Dorsolateral prefrontal cortex (tissue), 122 donors: ENCODE measurements at places on chromosomes 7 and 10.

DNA sequence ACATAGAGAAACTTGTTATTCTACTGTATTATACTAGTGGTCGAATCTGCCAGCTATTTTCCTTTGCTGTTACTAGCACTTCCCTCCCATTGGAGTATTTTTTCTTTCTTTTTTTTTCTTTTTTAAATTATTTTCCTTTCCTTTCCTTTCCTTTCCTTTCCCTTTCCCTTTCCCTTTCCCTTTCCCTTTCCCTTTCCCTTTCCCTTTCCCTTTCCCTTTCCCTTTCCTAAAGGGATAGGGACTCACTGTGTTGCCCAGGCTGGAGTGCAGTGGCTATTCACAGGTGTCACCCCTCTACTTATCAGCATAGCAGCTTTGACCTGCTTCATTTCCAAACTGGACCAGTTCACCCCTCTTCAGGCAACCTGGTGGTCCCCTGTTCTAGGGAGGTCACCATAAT is 212.6 kb upstream of the SP4 start:
- DNase-seq = no peak

GRCh38 chr7:117008886-117009531 is 55.7 kb downstream of the ST7 start:
- DNase-seq = no peak

DNA sequence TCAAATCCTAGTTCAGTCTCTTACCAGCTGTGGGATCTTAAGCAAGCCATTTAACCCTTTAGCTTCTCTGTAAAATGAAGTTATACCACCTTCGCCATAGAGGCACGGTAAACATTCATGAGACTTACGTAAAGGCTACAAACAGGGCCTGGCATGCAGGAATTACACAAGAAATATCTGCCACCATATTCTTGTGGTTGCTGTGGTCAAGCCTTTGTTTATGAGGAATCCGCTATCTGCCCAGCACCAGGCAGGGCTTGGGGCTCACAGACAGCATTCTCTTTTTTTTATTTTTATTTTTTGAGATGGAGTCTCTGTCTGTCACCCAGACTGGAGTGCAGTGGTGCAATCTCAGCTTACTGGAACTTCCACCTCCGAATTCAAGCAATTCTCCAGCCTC is 9.9 kb downstream of the AIFM2 start:
- DNase-seq = no peak

DNA sequence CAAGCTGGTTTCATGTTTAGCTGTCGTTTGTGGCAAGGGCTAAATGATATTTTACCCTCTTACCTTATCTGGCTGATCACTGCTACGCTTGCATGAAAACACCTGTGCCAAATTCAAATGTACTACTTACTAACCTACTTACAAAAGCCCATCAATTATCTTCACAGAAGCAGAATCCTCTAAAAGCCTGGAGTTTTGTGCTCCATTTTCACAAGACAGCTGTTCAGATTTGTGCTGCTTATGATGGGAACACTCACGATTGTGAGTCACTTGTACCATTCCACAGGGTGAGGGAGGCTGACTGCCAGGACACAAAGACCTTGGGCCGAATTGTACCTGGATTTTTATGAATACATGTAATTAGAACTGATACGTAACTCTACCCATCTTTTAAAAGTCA is 245.0 kb upstream of the NPY start:
- DNase-seq = no peak

- DNase-seq = no peak
Observed at GRCh38 chr7:120743128-120743527, 114.8 kb downstream of the TSPAN12 start.

DNA sequence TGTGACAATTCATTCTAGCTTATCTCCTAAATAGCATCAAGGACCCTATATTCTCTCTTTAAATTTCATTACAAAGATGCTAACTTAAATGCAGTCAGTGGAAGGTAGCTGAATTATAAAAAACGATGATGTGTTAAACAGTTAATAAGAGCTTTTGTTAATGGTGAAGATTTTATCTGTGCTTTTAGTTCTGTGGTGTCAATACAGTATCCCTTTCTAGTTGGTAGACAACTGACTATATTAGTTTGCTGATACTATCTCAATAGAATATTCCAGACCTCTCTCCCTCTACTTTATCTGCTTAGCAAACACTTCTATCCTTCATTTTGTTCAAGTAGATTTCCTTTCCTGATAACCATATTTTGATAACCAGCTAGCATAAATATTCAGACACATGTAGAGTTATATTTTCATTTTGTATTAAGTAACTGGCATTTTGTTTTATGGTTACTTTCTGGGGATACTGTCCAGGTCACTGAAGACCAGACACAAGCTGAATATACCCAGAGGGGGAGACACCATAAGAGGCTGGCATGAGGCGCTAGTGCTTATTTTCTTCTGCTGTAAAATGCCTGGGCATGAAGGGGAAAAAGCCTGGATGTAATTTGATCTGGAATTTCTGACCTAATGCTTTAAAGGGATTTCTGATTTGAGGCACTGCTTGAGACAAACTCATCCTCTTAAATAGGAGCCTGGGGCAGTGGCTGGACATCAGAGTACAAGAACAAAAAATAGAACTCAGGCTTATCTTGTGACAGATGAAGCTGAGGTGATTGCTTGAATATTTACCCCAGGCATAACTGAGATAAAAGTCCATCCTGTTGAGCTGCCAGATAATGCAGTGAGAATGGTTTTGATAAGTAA is 197.5 kb downstream of the MALRD1 start:
- no peak for DNase-seq

DNA sequence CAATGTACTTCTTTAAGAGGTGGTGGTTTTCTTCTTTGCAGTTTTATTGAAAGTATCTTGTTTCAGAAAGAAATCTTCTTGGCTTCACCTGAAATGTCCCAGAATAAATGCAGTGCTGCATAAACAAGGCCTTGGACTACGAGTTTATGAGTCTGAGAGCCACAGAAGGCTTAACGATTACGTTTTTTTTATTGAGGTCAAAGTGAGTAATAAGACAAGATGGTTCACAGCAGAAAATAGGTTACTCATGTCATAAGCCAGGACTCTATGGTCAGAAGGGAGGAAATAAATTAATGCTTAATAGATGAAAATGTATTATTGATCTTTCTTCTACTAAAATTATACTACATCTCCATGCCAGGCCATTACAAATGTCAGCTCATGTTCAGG is 13.7 kb upstream of the NPTX2 start:
- DNase-seq = no peak

- no peak for DNase-seq
Observed at GRCh38 chr10:14172336-14172950, 158.3 kb downstream of the FRMD4A start.

GRCh38 chr7:11710377-11710776 is 121.6 kb downstream of the THSD7A start:
- DNase-seq = no peak

DNA sequence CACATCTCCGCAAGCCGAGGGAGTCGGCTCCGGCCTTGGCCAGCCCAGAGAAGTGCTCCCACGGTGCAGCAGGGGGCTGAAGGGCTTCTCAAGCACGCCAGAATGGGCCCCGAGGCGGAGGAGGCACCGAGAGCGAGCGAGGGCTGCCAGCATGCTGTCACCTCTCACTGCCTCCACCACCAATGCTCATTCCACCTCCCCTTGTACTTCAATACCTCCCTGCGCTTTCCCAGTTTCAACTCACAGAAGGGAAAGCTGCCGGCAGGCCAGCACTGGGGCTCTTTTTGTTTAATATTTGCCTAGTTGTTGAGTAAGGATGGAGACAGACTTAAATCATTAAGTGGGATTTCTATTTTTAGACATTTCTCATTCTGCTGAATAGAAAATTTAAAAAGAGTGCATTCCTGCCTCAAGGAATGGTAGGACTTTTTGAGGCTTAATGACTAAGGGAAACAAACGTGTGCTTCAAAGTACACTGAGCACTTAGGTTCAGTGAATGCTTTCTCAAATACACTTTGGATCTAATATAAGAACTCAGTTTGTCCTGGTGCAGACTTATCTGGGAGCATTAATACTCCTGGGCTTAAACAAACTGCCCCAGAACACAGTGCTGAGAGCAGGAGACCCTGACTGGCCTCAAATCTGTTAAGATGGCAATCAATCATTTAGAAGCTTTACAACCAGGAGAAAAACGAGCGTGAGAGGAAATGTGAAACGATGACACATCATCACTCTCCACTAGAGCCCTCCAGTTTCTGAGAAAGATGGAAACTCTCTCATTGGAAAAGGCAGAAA is 131.2 kb downstream of the RALA start:
- DNase-seq = no peak

DNA sequence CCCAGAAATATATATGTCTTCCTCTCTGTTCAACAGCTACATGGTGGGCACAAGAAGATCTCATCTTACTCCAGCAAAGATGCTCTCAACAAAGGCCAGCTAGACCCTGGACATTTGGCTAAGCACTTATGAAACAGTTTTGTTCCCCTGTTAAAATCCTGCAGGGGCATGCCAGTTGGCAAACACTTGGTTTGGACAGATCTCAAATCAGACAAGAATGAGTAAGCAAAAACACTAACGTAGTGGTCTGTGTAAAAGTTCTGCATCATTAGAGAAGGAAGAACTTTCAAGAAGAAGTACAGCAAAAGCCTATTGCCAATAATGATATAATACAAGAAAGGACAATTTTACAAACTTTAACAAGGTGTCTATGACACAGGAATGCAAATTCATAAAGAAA is 125.6 kb downstream of the CALN1 start:
- no peak for DNase-seq

GRCh38 chr10:373526-374309 is 238.5 kb downstream of the ZMYND11 start:
- no peak for DNase-seq

GRCh38 chr10:110150046-110150445 is 57.4 kb upstream of the MXI1 start:
- no peak for DNase-seq

- no peak for DNase-seq
Observed at GRCh38 chr7:70696201-70696754, 435.7 kb upstream of the GALNT17 start.

DNA sequence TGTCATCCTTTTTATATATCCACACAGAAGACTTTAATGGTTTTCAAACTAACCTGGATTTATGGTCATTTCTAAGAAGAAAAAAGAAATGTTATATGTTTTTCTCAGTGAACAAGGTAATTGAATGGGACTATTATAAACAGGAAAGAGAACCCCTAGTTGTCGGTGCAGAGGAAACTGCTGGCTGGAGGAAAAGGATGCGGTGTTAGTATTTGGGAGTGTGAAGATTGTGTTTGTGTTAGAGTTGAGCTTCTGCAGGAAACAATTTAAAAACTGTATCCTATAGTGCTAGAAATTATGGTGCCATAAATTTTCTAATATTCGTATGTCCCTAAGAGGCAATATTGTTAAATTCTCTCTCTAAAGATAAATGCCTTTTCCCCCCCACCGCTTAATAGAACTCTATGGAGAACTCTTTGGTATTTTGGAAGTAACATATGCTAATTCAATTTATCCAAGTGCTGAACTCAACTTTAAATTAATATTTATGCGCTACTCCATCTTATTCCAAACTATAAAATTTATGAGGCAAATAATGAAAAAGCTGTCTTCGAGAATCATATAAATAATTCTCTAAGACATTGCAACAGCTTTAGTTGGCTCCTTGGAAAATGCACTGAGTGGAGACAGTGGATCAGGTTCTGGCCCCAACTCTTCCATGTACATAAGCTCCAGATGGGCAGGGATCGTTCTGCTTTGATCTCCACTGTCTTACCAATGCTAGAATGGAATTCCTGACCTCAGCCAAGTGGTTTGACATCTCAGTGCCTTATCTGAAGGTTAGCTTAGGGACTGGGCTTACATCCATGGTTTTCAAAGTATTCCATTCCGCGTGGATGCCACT is 5.6 kb downstream of the BZW2 start:
- DNase-seq = no peak

DNA sequence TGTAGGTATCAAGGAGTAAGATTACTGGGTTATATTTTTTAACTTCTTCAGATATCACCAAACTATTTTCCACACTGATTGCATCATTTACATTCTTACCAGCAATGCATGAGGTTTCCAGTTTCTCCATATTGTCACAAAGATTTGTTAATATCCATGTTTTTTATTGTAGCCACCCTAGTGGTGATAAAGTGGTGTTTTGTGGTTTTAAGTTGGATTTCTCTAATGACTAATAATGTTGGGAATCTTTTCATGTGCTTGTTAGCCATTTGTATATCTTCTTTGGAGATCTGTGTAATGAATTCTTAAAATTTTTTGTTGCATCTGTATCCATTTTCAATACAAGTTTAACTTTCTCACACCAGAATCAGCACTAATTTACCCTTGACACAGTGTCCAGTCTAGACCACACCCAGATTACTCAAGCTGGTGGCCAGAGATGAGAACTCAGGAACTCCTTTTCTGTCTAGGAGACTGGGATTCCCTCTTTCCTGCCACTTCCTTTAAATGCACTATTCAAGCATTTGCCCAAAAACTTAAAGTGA is 67.0 kb upstream of the PLXDC2 start:
- DNase-seq = no peak

DNA sequence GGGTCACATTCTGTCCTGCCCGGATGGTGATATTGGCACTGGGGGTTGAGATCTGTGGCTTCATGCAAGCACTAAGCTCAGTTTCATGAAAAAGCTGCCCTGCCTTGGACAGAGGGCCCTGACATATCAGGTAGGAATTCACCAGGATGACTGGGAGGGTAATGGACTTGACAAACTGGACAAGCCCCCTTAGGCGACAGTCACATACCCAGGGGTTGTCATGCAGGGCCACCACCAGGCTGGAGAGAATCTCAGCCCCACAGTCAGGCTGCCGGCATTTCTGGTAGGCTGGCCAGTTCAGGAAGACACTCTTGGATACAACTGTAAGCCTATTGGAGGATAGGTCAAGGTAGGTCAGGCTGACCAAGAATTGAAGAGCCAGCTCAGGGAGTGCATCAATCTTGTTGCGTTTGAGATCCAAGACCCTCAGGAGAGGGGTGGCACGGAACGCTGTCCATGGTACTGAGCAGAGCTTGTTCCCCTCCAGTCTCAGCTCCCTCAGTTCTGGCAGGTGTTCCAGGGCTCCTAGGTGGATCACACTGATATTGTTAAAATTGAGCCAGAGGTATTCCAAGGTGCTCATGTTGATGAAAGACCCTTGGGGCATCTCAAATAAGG is 824 bp downstream of the LRIT2 start:
- no peak for DNase-seq
